Fibroblast of villous mesenchyme (primary cell): ENCODE measurements at places on chromosomes 4 and X. TPM values are rescaled to one million over a fixed set of nuclear protein-coding genes. Genes with fewer than 3 reads are reported as not detected.

Gene GJB1
- total RNA-seq, result not detected in 2 replicates

Gene FGFR3
- 0.32 and 0.86 TPM in 2 replicates for total RNA-seq

Gene MAGEB10
- not detected in 2 replicates for total RNA-seq

Gene ARL9
- total RNA-seq, result 0.32 and 0.43 TPM in 2 replicates

Gene LPAR4
- total RNA-seq, result under 0.01 and 0.32 TPM in 2 replicates

Gene MID2
- 21.6 and 33.2 TPM in 2 replicates for total RNA-seq

Gene GAGE12H
- total RNA-seq, result not detected in 2 replicates

Gene GAGE2A
- not detected in 2 replicates for total RNA-seq

Gene DYNLT3
- total RNA-seq, result 79.9 and 87.0 TPM in 2 replicates

Gene ADH1C
- total RNA-seq, result 1.3 TPM in 1 of 2 replicates, not detected in the other

GRCh38 chr4:87971866-87972265 lies 3.6 kb upstream of the SPP1 start:
- no peak for DNase-seq

DNA sequence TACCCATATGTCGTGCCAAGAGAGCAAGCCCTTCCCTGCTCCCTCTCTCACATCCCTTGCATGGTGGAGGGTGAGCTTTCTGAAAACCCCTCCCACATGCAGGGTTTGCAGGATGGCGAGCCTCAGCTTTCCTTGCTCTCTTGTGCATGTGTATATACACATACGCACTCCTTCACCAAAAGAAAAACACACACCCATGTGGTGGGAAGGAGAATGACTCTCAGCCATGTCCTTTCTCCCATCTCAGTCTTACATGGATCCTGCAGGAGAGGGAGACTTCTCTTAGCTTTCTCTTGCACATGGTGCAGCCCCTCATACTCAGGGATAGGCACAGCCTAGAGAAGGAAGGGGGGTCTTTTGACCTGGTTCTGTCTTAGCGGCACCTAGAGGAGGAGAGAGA lies 81.1 kb downstream of the CLCN5 start:
- DNase-seq, result no peak

DNA sequence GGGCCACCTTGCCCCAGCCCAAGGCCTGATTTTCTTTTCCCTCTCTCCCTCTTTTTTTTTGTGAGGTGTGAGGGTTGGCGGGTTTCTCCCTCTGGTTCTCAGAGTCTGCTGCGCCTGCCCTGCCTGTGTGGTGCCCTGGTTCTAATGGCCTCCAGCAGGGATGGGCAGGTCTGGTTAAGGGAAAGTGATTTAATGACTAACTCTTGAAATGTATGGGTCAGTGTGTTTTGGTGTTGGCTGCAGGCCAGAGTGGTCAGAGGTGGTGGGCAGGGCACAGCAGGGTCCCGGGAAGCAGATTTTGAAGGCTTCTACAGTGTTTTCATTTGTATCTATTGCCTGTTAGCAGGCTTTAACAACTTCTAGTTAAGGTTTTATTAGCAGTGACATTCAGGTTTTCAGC lies 39.0 kb downstream of the JADE1 start:
- no peak for DNase-seq

GRCh38 chr4:46444318-46445000 lies 54.5 kb upstream of the GABRA2 start:
- DNase-seq, result no peak

GRCh38 chr4:54525602-54526001 lies 132.2 kb upstream of the KIT start:
- DNase-seq, result peak; percentile 55

DNA sequence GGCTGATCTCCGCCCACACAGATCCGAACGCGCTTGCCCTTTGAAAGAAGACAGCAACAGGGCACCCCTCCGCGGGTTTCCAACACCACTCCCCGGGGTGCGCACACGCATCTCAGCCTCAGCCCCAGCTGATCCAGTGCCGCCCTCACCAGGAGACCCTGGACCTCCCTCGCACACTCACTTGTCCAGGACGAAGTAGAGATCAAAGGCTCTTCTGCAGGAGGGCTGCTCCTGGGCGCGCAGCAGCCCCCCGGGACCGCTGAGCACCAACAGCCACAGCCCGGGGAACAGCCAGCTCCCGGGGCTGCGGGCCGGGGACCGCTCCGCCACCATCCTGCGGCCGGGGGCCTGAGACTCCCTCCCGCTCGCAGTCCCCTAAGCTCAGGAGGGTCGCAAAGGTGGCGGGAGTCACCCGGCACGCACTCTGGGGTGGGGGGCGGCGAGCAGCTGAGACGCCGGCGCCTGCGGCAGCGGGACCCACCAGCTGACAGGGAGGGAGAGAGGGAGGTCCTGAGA lies 743 bp downstream of the ANTXR2 start:
- DNase-seq, result peak; percentile 50

GRCh38 chr4:155512817-155513216 lies 136.1 kb upstream of the MAP9 start:
- DNase-seq, result peak; percentile 21

DNA sequence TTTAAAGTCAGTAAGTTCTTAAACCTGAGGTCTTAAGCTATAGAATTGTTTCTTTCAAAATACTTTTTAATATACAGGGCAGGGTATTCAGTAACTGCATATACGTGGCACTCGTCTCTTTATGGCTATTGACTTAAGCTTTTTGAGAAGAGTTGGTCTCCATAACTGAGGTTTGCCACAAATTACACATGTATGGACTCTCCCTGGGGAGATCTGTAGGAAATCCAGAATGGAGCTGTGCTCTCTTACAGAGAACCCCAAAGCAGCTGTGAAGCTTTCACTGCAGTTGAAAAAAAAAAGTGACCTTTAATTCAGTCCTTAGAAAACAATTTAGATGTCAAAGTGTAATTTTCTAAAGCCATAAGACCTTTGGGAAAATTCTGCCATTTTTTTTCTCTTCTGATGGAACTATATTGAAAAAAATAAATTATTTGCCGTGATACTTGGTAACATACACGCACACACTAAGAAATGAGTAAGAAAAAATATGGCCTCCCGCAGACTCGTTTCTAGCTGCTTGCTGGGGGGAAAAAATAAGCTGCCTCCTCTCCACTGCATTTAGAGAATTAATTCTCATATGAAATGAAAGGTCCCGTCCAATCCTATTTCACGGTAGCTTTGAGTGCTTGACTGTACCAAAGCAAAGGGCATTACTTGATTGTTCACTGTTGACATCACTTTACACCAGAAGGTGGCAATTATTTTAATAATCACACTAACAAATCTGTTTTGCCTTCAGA lies 159.4 kb upstream of the TENM3 start:
- DNase-seq, result no peak

DNA sequence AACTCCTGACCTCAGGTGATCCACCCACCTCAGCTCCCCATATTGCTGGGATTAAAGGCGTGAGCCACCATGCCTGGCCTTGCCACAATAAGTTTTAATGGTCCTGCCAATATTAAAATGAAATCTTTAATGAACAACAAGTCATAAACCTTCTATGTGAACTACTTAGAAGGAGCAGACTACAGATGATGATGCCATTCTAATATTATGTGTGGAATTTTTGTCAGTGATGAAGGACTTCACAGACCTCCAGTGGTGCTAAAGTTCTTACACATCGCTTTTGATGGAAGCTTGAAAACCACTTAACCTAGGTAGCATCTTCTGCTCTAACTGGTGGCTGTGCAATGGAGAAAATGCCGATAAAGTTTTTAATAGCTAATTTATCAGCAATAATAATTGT lies 331.4 kb downstream of the CCSER1 start:
- DNase-seq, result no peak

- DNase-seq, result no peak
Observed at GRCh38 chrX:45903781-45904201, 641.4 kb downstream of the ZNF674 start.

GRCh38 chr4:87012265-87012953 lies 77.6 kb downstream of the AFF1 start:
- DNase-seq, result no peak

DNA sequence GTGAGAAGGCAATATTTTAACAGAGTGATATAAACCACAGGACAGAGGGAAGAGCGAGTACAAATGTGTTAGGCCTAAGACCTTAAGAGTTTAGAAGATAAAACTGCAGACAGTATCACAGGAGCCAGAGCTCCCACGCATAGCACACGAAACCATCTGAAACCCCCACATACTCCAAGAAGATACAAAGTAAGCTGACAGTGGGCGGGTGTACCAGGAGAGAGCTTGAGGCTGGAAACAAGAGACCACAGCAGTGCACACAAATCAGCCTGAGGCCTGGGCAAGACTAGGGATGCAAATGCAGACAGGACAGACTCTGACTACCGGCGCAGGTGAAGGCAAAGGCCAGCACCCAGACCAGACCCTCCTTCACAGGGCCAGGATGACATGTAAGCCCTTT lies 54.1 kb upstream of the ARHGAP24 start:
- DNase-seq, result peak; percentile 16

- no peak for DNase-seq
Observed at GRCh38 chr4:31735004-31735403, 1014.8 kb downstream of the PCDH7 start.

DNA sequence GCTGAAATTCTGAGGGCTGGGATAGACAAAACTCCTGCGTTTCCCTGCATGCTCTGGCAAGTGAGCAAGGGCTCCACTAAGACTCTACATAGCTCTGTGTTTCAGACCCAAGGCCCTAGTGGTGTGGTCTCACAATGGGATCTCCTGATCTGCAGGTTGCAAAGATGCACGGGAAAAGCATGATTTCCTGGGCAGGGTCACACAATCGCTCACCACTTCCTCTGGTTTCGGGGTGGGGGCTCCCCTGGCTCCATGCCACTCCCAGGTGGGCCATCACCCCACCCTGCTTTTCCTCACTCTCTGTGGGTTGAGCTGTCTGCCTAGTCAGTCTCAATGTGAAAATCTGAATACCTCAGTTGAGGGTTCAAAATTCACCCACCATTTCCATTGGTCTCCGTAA lies 111.5 kb downstream of the KLF8 start:
- DNase-seq, result no peak

DNA sequence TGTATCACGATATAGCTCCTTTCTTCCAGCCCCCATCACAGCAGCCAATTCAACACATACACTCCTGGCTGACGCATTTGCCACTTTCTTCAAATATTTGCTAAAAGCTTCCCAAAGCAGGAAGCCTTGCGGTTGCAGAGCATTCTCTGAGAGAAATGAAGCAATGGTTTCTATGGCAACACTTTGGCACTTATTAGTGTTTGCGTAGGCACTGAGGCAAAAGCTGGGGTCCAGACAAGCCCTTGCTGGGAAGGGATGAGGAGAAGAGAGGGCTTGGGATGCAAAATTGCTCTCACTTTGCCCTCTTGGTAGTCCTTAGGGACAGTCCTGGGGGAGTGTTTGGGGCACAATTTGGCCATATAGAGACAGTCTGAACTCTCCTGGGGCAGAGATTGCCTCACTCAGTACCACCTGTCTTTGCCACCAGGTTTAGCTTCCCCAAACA lies 55.0 kb upstream of the PAK3 start:
- peak; percentile 87 for DNase-seq

GRCh38 chr4:15425520-15425919 lies 2.3 kb upstream of the C1QTNF7 start:
- no peak for DNase-seq

GRCh38 chr4:77284036-77284435 lies 127.0 kb downstream of the CCNG2 start:
- DNase-seq, result no peak

GRCh38 chrX:47648376-47648775 lies 2.0 kb downstream of the ELK1 start:
- peak; percentile 30 for DNase-seq

DNA sequence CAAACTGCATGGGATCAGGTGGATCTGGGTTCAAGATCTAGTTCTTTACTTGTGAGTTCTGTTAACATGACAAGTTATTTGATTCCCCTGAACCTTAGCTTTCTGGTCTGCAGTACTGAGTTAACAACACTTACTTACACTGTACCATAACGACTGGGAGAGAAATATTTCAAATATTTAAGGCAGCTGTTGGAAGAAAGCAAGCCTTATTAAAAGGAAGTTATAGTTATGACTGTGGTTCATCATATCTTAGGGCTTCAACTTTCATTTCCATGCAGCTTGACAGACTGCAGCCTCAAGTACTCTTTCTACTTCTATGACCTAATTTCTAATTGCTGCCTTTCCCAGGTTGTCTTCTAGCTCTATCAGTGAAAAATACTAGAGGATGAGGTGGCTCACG lies 40.0 kb upstream of the PDGFRA start:
- peak; percentile 72 for DNase-seq

- DNase-seq, result no peak
Observed at GRCh38 chr4:82680834-82681233, 117.8 kb downstream of the SCD5 start.

- no peak for DNase-seq
Observed at GRCh38 chr4:129350834-129351721, 255.1 kb downstream of the C4orf33 start.

DNA sequence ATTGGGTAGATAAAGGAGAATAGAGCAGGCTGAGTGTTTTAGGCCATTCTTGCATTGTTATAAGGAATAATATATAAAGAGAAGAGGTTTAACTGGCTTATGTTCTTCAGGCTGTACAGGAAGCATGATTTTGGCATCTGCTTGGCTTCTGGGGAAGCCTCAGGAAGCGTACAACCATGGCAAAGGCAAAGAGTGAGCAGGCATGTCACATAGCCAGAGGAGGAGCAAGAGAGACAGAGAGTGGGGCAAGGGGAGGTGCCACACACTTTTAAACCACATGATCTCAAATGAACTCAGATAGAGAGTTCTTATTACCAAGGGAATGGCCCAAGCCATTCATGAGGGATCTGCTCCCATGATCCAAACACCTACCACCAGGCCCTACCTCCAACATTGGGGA lies 4.4 kb upstream of the METTL14 start:
- DNase-seq, result no peak

- no peak for DNase-seq
Observed at GRCh38 chr4:176043838-176044588, 21.6 kb upstream of the WDR17 start.

- no peak for DNase-seq
Observed at GRCh38 chrX:21412883-21413282, 38.7 kb downstream of the CNKSR2 start.

DNA sequence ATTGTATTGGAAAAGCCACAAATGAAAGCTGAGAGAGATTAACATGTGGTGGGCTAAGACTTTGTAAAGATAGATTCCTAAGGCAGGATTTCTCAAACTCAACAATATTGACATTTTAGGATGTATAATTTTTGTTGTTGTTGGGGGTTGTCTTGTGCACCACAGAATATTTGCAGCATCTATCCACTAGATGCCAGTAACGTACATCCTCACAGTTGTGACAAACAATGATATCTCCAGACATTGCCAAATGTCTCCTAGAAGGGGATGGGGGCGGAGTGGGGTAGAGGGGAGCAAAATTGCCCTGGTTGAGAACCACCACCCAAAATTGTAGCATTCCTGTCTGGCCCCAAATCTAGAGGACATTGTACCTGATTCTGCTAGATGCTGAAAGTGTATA lies 14.7 kb upstream of the CBR4 start:
- DNase-seq, result peak; percentile 60

GRCh38 chr4:90515191-90515590 lies 388.0 kb downstream of the CCSER1 start:
- no peak for DNase-seq

- DNase-seq, result peak; percentile 87
Observed at GRCh38 chr4:168656055-168656660, 159.3 kb downstream of the PALLD start.

- DNase-seq, result no peak
Observed at GRCh38 chr4:89889289-89889688, 5.4 kb upstream of the MMRN1 start.

- no peak for DNase-seq
Observed at GRCh38 chr4:7198440-7199128, 6.2 kb downstream of the SORCS2 start.

- DNase-seq, result peak; percentile 72
Observed at GRCh38 chr4:168864821-168865541, 145.1 kb downstream of the CBR4 start.
